A549 treated with RU486 at 1 μM for 4 hours (cell line): ENCODE measurements at places on chromosomes 13 and 19. TPM values are rescaled to one million over a fixed set of nuclear protein-coding genes. Genes with fewer than 3 reads are reported as not detected.

RFX1 gene
- 3.1 to 6.5 TPM (median 5.4 TPM) in 5 replicates for total RNA-seq

SLC8A2 gene
- total RNA-seq, result 0.26 to 0.44 TPM (median 0.35 TPM) in 5 replicates

KIRREL2 gene
- total RNA-seq, result 0.53 to 0.73 TPM (median 0.57 TPM) in 5 replicates

KLK8 gene
- not detected in 5 replicates for total RNA-seq

EFNA2 gene
- total RNA-seq, result 0.95 to 2.7 TPM (median 1.9 TPM) in 5 replicates

LHB gene
- total RNA-seq, result not detected in 5 replicates

PEG3 gene
- total RNA-seq, result not detected in 5 replicates

ZNF100 gene
- total RNA-seq, result not detected in 5 replicates

ZSCAN1 gene
- total RNA-seq, result not detected in 5 replicates

KLHL1 gene
- not detected in 5 replicates for total RNA-seq

FFAR2 gene
- not detected in 5 replicates for total RNA-seq

TEX101 gene
- not detected in 5 replicates for total RNA-seq

ZNF763 gene
- total RNA-seq, result not detected in 5 replicates

ZNF708 gene
- 0.90 to 1.4 TPM (median 1.1 TPM) in 5 replicates for total RNA-seq

MIR17HG gene
- total RNA-seq, result 0.69 to 2.3 TPM (median 1.4 TPM) in 5 replicates

MEIS3 gene
- total RNA-seq, result 27.7 to 39.5 TPM (median 34.3 TPM) in 5 replicates

ZNF600 gene
- total RNA-seq, result 0.09 to 0.56 TPM (median 0.13 TPM) in 5 replicates

TMEM150B gene
- total RNA-seq, result 0.13 TPM in 1 of 5 replicates, not detected in the others

LAIR2 gene
- total RNA-seq, result not detected in 5 replicates

ZNF667 gene
- total RNA-seq, result not detected in 5 replicates

CEACAM19 gene
- total RNA-seq, result 7.5 to 10.1 TPM (median 9.3 TPM) in 5 replicates

SIGLEC9 gene
- not detected in 5 replicates for total RNA-seq

STX10 gene
- 40.9 to 63.2 TPM (median 59.4 TPM) in 5 replicates for total RNA-seq

TYK2 gene
- 25.9 to 44.4 TPM (median 43.3 TPM) in 5 replicates for total RNA-seq

CHAF1A gene
- 22.4 to 26.3 TPM (median 23.7 TPM) in 5 replicates for total RNA-seq

PNMA8C gene
- total RNA-seq, result not detected in 5 replicates

ASF1B gene
- total RNA-seq, result 29.7 to 37.1 TPM (median 33.0 TPM) in 5 replicates

UBAC2 gene
- 57.5 to 70.6 TPM (median 67.0 TPM) in 5 replicates for total RNA-seq

DMKN gene
- 29.0 to 46.4 TPM (median 36.8 TPM) in 5 replicates for total RNA-seq

GIPR gene
- 2.3 to 3.8 TPM (median 2.6 TPM) in 5 replicates for total RNA-seq

VSTM1 gene
- 0.24 to 1.1 TPM (median 0.49 TPM) in 5 replicates for total RNA-seq

PABPC3 gene
- total RNA-seq, result 0.07 to 0.22 TPM (median 0.14 TPM) in 5 replicates

STARD13 gene
- 3.3 to 3.9 TPM (median 3.7 TPM) in 5 replicates for total RNA-seq

ARHGEF7 gene
- total RNA-seq, result 18.5 to 21.8 TPM (median 21.1 TPM) in 5 replicates

SYNGR4 gene
- total RNA-seq, result 1.9 to 4.4 TPM (median 3.1 TPM) in 5 replicates

KLK15 gene
- not detected in 5 replicates for total RNA-seq

ZNF320 gene
- total RNA-seq, result not detected in 5 replicates

HSPBP1 gene
- total RNA-seq, result 119 to 147 TPM (median 136 TPM) in 5 replicates

FLT3LG gene
- 0.90 to 2.2 TPM (median 1.2 TPM) in 5 replicates for total RNA-seq
